WTC11 (cell line): ENCODE measurements at places on chromosomes 13 and 19.

DNA sequence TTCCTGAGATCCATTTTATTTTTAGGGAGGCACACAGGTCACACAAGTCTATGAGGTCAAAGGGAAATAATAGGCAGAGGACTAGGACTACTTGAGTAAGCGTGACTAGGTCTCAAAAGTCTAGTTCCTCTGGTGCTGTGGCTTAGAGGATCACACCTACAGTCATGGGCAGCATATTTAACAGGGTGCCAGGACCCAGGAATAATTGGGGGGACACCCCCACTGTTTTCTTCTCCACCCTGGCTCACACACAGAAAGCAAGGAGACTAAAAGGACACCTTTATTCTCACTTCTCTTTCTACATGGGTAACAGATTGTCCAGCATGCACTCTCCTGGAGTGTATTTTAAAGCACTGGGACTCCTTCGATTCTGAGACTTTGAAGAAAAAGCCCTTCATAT is 26.2 kb downstream of the OXGR1 start:
- DNase-seq = no peak

DNA sequence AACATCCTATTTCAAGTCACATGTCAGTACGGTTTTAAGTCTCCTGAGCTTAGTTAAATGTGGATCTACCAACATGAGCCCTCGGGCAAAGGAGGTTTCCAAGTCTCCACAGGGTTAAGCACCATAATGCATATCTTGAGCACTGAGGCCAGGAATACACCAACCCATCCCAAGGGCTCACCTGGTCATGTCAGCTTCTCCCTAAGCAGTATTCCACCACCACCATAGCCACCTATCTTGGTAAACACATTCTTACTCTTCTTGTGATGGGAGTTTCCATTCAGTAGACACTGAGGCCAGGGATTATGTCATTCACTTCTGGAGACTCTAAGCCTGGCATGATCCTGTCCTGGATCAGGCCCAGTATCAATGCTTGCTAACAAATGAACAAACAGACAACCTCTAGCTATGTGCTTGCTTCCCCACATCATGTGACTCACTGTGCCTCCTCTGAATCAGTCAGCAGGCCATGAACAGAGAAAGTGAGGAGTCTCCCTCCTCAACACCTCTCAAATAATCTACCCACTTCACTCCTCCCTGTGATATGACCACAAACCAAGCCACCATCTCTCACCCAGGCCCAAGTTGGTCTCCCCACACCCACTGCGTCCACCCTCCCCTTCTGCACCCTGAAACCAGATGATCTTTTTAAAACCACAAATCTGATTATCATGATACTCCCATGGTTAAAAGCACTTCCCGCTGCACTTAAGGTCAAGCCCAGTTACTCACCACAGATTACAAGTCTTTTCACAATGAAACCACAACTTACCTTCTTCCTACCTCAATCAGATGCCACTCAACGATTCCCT is 5.8 kb downstream of the PEG3 start:
- DNase-seq = no peak

DNA sequence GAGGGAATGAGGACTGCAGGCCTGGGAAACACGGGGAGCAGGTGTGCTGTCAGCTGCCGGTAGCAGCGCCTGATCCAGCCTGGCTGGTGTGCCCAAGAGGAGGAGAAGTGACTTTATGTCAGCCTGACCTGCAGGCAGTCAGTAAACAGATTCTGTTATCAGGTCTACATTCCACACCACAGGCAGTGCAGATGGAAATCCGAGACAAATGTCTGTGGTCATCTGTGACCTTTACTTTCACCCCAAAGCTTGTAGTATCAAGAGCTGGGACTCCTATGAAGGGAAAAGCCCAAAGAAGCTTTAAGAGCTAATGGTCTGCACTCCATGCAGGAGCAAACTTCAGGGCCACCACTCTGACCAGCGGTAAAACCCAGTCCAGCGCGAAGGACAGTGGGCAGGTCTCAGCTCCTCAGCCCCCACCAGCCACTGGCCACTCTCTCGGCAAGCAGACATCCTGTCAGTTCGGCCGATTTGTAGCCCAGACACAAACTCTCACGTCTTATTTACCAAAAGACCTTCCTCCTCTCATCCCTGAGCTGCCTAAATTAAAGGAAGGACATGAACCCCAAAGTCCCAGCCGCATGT is 7.7 kb downstream of the EPS15L1 start:
- no peak for DNase-seq

GRCh38 chr19:51272183-51272810 is 21.4 kb downstream of the SIGLECL1 start:
- DNase-seq = no peak

DNA sequence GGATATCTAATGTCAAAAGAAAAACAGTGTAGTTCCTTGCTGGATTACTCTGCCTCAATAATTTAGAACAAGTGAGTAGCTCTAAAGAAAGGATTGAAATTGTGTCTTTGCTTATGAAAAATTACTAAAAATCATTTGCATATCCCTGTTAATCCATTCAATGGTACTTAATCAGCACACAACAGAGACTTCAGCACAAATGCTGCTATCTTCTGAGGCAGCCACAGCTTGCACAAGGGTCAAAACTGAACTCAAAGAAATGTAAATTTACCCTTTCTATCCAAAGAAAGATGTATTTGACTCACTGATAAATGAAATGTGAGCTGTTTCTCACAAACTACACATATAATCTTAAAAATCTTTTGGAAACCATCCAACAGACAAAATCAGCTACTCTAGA is 116.2 kb downstream of the LHFPL6 start:
- no peak for DNase-seq

DNA sequence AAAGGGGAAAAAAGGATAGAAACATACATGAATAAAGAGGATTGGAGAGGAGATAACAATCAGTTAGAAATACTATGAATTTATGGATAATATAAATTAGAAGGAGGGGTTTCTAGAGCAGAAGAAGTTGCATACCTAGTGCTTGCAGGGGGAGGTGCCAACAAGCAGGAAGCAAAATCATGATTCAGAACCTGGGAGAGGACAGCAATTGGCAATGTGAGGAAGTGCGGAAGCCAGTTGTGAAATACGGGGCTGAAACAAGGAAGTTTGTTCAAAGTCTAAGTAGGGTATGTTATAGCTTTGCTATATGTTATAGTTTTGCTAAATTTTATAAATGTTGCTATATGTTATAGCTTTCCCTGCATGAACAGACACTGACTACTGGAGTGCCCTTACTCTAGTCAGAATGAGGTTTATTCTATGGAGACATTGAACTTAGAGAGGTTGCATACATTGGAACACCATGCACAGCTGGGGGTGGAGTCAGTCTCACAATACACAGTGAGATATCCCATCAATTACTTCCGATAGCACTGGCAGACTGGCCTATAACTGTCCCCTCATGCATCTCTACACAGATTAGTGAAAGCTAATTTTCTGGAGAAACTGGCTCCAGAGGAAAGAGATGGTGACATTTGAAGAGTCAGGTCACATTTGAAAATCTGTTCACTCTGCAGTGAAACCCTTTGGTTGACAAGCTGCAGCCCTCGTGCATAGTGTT is 92.1 kb downstream of the GPC6 start:
- DNase-seq = no peak

DNA sequence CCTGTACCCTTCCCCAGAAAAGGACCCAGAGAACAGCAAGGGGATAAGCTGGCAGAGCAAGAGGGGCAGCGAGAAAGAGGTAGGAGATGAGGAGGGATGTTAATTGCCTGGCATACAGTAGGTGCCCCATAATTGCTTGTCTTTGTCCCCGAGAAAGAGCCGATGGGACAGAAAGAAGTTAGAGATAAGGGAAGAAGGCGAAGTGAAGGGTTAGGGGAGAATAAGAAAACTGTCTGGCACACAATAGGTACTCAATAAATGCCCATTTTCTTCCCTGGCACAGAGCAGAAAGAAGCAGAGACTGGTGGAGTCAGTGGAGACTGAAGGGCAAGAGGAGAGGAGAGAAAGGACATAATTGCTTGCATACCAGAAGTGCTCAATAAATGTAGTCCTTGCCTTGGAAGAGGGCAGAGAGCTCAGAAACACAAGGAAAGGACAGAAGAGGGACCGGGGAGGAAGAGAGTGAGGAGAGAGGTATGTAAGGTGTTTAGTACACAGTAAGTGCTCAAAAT is 15.9 kb downstream of the JOSD2 start:
- DNase-seq = no peak
